ENCODE measurements at places on chromosomes 4 and X.

- DNase-seq = no peak
Measured at GRCh38 chrX:21756785-21757529, 959 bp downstream of the SMPX start.

- no peak for DNase-seq
Measured at GRCh38 chr4:153228512-153229140, 24.4 kb downstream of the TRIM2 start.

DNA sequence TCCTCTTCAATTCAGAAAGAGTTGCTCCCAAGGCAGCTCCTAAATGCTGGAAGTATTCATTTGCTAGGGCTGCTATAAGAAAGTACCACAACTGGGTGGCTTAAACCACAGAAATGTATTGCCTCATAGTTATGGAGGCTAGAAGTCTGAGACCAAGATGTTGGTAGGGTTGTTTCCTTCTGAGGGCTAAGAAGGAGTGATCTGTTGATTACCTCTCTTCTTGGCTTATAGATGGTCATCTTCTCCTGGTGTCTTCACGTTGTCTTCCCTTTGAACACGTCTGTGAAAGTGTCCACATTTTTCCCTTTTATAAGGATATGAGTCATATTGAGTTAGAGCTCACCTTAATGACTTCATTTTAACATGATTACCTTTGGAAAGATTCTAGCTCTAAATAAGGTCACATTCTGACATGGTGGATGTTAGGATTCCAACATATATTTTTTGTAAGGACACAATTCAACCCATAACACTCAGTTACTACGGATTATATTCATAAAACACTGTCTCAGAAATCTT, 266.3 kb downstream of the SPATA18 start:
- DNase-seq = no peak

DNA sequence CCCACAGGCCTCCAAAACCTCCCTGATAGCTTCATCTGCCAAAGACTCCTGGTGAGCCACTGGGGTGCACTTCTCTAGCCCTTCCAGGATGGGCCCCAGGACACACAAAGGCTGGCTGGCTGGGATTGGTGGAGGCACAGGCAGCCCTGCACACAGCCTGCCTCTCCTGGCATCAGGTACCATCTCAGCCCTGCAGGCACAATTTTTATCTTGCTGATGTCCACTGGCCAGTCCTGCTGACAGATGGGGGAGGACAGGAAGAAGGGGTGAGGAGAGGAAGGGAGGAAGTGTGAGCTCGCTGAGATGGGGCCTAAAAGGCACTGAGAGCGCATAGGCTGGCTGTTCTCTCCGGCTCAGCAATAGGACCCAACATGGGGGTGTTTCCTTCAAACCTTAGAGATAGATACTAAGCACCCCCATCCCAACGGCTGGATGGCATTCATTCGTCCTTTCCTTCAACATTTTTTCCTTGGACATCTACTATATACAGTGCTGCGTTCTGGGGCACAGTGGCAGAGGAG, 92.7 kb downstream of the PJA1 start:
- no peak for DNase-seq

DNA sequence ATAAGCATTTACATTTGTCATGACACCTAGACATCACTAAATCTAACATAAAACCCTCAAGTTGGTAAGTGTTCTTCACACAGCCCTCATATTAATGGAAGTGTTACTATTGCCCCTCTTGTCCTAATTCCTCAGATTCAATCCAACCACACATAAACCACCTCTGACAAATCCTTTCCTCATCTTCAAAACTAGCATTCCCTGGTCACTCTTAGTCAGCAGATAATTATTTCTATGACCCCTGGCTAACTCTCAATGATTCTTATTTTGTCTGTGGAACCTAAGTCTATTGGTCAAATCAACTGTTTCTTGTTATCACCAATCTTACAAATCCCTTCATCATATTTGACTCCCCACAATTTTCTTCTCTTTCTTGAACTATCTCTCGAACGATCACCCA, 168.6 kb downstream of the PPP3CA start:
- peak; percentile 56 for DNase-seq

DNA sequence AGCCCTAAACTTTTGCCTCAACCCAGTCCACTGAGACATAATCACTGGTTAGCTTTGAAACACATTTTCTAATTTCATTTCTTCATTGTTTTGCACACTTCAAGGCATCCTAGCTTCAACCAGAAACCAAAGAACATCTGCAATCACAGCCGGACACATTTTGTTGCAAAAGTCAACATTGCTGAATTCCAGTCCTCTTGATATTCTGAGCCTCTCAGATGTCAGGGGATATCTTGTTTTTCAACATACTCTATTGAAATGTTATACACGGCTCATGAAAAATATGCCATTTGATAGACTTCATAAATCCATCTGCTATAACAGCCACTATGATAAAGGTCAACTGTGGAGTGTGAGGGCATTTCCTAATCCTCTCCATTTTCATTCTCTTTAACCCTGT, 241.6 kb upstream of the PUDP start:
- DNase-seq = peak; percentile 2

DNA sequence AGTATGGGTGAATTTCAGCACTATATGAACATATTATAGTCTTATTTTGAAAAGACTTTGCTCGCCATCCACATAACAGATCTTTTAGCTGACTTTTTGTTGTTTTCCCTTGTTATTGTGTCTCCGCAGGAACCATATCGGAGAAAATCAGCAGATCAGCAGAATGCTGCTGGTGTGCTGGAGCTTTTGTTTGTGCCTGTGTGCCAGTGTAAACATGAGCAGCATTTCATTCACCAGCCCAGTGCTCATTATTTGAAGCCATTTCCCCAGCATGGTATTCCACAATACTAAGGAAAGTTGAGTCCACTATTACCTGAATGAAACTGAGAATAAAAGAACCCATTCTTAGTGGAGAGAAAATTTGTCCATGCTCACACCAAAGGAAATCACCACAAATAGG, 261.8 kb upstream of the ARX start:
- no peak for DNase-seq

DNA sequence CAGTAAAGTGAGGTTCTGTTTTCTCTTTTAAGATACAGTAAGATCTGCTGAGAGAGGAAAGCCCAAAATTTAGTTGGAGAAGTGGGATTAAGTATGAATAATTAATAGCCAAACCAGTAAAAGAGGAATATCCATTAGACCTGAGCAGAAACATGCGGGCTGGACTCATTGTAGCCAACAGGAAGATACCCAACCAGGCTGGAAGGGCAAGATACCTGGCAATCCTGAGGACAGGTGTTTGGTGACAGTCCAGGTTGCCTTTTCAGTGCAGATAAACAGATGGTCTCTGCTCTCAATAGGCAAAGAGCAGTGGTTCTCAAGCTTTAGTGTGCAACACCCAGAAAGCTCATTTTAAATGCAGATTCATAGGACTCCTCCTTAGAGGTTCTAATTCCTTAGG, 980.8 kb upstream of the GRID2 start:
- no peak for DNase-seq

DNA sequence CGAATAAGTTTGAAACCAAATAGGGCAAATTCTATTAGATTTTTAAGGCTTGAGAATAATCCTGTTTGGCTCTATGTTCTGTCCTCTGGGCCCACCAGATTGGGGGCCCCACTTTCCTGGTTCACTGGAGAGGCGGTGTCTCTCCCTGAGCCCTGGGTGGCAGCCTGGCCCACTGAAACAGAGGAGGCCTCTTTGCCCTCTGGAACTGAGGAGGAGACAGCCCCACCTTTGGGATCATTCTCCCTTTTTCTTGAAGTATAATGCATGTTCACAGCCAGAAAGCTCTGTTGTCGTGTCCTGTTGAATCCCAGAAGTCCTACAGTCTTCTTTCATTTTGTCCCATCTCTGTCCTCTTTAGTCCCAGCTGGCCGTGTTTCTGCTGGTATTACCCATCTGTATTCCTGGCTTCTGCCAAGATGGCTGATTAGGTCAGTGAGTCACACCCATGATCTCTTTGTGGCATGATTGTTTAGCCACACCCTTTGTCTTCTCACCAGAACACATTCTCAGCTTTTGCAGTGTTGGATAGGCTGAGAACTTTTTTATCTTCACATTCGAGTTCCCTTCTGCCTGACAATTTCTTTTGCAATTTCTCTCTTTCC, 8.1 kb upstream of the TBC1D25 start:
- peak; percentile 68 for DNase-seq

GRCh38 chrX:148567779-148568178, 67.4 kb downstream of the AFF2 start:
- no peak for DNase-seq

GRCh38 chrX:153623310-153624029, 23.5 kb upstream of the DUSP9 start:
- DNase-seq = no peak

DNA sequence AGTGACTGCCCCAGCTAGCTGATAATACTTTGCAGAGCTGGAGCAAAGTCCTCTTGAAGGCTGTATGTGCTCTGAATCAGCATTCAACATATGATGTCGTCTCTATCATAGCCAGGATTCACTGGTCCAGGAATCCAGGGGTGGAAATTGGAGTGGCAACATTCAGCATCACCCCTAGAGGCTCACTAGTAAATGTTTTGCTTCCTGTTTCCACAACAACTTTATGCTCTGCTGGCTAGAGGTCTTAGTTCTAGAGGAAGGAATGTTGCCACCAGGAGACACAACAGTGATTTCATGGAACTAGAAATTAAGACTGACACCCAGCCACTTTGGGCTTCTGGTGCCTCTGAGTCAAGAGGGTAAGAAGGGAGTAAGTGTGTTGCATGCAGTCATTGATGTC, 11.3 kb downstream of the MAGEA1 start:
- DNase-seq = no peak

DNA sequence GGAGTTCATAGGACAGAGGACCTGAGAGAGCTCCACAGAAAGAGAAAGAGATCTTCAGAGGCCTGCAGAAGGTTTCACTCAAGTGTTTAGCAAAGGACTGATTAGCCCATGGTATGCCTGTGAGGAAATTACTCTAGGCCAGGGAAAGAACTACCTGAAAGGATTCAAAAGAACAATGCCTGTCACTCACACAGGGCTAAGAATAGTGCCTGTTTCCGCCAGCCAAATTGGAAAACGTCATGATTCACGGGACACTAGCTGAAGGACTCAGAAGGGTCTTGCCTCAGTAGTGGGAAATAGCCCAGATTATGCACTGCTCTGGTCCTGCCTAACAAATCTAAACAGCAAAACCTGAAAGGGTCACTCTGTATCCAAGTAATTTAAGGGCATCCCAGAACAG, 21.1 kb downstream of the SYTL4 start:
- no peak for DNase-seq

- no peak for DNase-seq
Measured at GRCh38 chr4:43253541-43253940, 361.0 kb downstream of the GRXCR1 start.

GRCh38 chr4:8351931-8352367, 82.4 kb downstream of the HTRA3 start:
- peak; percentile 27 for DNase-seq

GRCh38 chr4:7357323-7357722, 77.4 kb downstream of the PSAPL1 start:
- DNase-seq = no peak

DNA sequence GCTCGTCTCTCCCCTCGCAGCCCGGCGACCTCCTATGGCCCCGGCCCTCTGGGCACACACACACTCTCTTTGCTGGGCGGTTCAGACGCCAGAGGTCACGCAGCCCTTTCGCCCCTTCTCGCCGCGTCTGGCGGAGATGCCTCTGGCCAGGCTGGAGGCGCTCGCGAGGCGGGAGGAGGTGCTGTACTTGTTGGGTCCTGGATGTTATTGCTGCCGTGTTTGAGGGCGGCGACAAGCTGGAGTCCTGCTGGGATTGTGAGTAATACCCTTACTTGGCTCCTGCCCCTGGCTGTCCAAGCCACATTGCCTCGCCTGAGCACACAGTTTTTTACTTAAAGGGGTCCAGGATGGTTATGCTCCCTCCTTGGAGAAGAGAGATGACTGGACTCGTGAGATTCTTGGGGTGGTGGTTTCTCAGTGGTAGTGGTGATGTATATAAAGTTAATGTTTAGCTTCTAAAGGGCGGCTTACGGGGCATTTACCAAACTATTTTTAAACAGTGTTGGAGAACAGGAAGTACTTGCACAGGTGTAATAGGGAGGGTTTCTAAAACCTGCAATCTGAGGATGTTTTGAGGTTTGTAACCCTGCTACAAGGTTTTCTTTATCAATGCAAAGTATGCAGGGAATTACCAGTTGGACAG, 572 bp downstream of the USP53 start:
- peak; percentile 95 for DNase-seq

DNA sequence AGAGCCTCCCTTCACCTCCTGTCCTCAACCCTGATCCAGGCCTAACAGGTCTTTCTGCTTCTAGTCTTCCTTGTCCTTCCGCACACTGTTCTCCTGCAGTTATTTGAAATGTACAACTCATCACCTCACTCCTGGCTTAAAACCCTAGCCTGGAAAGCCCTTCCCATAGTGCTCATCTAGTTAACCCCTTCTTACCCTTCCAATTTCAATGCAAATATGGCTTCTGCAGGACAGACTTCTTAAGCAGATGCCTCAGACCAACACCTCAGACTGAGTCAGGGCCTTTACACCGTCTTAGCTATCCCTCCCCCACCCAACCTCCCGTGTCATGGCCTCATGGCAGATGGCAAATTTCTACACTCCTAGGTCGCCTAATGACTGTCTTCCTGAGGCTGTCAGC, 130.4 kb downstream of the BCOR start:
- no peak for DNase-seq

DNA sequence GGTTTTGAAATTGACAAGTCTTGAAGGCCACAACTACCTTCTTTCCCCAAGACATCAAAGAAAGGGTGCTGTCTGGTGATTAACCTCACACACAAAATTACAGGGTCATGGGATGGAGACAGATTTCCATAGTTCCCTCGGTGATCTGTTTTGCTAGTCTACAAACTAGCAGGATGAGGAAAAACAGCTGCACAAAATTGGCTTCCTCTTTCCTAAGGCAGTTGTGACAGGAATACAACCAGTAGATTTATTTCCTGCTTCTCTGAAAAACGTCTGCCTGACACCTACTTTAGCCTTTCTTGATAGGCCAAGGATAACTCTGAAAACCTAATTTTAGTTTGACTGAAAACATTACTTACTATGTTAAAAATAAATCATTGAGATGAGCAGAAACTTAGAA, 39.6 kb downstream of the DKK2 start:
- DNase-seq = no peak

DNA sequence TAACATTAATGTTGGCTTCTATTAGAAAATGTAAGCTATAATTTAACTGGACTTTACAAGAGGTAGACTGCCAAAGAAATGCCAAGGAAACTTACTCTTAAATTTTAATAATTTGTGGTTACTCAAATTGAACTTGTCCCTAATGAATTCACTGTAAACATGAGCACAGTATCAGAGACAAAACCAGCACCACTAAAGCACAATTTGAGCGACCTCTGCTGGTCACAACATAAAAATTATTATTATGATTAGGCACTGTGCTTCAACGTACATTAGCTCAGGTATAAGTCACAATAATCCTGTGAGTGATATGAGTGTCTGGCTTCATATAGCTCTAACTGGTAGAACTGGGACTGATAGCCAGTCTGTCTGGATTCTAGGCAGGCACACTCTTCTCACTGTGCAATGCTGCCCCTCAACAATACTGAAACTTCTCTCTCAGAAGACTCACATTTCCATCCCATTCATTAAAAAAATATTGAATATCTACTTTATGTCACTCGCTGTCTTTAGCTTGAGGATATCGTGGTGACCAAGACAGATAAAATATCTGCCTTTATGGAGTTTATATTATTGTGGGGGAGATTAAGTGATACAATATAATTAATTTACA, 8.0 kb downstream of the NUDT6 start:
- DNase-seq = peak; percentile 49

- no peak for DNase-seq
Measured at GRCh38 chr4:15756361-15756861, 21.7 kb upstream of the CD38 start.
